ENCODE measurements at places on chromosomes 12 and 14.

GRCh38 chr12:1030779-1031178, 39.8 kb downstream of the ERC1 start:
- DNase-seq = no peak

DNA sequence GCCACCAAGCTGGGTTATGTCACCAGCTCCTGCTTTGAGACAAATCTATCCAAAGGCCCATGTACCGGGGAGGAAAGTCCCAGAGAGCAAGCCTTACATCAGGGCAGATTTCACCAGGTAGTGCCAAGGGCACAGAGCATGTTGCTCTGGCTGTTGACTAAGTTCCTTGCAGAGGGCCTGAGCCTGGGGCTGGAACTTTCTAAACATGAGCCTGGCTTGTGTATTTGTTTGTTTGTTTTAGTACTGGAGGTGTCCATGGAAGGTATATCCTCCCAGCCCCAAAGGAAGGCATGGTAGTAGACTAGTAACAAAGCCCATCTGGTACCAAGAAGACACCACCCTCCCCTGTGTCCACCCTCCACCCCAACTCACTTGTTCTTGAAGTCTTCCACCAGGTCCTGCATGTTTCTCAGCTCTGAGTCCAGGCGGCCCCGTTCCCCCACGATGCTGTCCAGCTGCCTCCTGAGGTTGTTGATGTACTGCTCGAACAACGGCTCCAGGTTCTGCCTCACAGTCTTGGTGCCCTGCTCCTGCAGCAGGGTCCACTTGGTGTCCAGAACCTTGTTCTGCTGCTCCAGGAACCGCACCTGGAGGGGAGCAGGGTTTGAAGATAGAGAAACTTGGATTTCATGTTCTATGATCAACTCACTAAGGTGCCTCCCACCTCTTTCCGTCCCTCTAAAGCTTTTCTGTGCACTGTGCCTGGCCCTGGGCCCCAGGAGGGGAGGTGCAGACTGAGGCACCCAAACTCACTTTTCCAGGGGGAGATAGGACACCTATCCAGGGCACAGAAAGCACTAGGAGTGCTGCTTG, 1.4 kb downstream of the KRT5 start:
- no peak for DNase-seq

DNA sequence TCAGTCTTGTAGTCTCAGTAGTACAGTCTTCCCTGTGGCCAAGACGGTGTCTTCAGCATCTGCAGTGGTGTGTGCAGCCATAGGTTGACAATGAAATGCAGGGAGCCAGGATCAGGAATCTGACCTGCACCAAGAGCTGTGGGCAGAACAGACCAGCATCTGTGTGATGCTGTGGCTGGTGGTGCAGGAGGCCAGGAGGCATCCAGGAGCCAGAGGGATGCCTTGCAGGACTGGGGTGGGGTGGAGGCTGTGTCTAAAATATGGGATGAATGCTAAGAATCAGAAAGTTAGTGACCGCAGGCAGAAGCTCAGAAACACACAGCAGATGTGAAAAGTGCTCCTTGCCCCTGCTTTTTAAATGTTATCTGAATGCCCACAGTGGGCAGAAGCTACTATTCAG, 209.7 kb downstream of the CACNA1C start:
- DNase-seq = no peak

DNA sequence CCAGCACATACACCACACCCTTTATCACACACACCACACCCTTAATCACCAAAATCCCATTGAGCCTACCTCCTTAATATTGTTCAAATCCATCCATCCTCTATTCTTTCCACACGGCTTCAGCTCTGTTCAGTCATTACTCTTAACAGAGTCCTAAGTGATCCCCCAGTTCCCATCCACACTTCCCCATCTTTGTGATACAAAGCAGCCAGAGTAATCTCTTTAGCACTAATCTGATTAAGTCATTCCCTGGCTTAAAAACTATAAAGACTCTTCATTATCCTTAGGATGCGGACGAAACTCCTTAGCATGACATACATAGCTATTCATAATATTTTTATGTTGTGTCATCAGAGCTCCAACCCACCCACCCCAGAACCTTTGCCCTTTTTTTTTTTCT, 14.7 kb upstream of the MFAP5 start:
- DNase-seq = no peak

- no peak for DNase-seq
These were observed 25.7 kb downstream of the PMCH start for GRCh38 chr12:102171951-102172350.

DNA sequence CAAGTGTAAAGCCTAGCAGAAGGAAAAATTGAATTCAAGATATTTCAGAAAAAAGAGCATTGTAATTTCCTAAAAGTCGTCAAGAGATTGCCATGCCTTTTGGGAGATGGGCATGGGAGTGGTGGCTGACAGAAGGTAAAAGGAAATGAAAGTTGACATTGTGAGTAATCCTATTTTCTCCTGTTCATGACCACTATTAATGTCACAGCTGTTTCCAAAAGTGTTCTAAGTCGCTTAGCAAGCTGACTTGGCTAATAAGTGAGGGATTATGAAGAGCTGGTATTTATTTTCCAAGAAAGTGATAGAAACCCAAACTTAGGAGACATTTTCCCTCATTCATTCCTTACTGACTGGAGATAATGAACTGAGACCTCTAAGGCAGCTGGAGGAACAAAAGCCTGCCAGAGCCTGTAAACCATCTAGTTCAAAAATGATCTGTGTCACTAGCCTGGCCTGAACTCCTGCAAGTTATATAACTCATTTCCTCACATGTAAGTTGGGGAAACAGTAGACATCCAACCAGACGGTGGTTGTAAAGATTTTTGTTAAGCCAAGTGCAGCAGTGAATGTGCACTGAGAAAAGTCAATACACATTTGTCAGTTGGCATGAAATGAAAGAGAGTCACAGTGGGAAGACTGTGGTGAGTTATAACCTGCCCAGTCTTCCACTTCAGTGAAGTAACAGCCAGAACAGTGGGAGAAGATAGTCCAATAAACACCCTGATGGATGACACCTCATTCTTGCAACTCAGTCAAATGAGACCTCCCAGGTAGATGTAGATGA, 75.8 kb downstream of the DIO2 start:
- no peak for DNase-seq

DNA sequence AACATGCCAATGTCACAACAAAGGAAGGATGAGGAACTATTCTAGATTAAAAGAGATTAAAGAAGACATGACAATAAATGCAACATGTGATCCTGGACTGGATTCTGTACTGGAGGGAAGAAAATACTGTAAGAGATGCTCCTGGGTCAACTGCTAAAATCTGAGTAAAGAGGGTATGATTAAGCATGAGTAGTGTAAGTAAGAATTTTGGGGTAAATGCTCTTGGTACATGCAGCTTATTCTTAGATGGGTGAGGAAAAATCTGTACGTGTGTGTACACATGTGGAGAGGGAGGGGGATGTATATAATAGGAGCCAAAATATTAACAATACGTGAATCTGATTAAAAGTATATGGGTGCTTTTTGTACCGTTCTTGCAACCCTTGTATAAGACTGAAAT, 66.0 kb downstream of the CDC42BPB start:
- DNase-seq = no peak

GRCh38 chr12:79983986-79984620, 49.2 kb upstream of the PPP1R12A start:
- no peak for DNase-seq

- DNase-seq = no peak
These were observed 35.7 kb downstream of the HIGD1C start for GRCh38 chr12:50988051-50988450.

DNA sequence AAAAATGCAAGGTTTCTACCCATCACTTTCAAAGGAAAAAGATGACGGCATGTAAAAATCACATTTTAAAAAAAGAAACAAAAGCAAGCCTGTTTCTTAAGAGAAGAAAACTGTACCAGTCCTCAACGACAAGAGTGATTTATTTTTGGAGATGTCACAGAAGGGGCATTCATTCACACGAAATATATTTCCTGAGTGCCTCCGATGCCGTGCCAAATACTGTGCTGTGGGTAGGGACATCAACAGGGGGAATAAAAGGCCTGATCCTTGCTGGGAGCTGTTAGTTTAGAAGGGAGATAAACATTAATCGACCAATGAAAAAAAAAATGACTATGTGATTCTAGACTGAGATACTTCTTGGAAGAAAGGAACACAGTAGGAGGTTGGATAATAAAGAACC, 297.5 kb upstream of the SOX5 start:
- DNase-seq = no peak

- no peak for DNase-seq
These were observed 11.6 kb downstream of the CAPZA3 start for GRCh38 chr12:18749386-18749957.

DNA sequence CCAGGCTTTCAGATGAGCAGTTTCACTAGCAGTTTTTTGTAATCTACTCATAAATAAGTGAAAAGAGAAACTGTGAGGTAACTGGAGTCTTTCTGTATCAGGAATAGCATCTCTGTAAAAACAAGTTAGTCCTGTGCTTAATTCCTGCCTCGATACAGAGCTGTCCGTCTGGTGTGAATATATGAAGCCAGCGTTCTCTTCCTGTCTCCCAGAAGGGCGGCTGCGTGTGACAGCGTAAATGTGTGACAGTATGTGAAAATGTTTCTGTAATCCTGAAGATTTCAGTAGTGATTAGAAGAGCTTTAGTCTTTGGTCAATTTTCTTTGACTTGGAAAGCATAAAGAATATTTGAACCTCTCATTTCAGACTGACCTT, 150.3 kb downstream of the FBXL14 start:
- no peak for DNase-seq

DNA sequence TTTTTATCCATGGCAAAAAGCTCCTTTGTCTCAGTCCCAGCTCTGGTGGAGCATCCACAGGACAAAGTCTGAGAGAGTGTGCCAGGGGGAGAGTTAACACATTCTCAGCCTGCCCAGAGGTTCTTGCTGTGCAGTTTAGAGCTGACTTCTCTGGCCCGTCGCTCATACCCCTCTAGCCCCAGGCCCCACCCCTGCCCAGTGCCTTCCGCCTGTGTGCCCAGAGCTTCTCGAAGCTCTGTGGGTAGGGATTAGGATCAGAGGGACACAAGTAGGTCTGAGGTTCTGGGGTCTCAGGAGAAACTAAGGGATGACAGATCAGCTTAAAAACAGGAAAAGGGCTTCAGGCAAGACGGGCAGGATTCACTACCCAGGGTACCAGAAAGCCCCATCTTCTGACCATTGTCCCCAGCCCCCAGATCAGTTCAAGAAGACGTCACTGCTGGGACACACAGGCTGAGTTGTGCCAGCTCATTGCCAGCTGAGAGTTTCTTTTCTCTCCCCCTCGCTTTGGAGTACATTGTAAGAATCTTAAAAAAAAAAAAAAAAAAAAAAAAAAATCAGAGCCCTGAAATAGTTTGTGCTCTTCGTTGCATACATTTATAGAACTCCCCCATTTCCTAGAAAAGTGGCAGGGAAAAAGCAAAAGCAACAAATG, 127.0 kb downstream of the GCH1 start:
- no peak for DNase-seq

- DNase-seq = no peak
These were observed 74.4 kb upstream of the ANO4 start for GRCh38 chr12:100720016-100720654.

- DNase-seq = no peak
These were observed 71.1 kb upstream of the SYT1 start for GRCh38 chr12:78793491-78793890.

GRCh38 chr12:76173756-76174155, 89.3 kb upstream of the NAP1L1 start:
- DNase-seq = no peak

- no peak for DNase-seq
These were observed 149.9 kb downstream of the KIF26A start for GRCh38 chr14:104288272-104288671.

- no peak for DNase-seq
These were observed 30.6 kb upstream of the LMO3 start for GRCh38 chr12:16636435-16637055.

DNA sequence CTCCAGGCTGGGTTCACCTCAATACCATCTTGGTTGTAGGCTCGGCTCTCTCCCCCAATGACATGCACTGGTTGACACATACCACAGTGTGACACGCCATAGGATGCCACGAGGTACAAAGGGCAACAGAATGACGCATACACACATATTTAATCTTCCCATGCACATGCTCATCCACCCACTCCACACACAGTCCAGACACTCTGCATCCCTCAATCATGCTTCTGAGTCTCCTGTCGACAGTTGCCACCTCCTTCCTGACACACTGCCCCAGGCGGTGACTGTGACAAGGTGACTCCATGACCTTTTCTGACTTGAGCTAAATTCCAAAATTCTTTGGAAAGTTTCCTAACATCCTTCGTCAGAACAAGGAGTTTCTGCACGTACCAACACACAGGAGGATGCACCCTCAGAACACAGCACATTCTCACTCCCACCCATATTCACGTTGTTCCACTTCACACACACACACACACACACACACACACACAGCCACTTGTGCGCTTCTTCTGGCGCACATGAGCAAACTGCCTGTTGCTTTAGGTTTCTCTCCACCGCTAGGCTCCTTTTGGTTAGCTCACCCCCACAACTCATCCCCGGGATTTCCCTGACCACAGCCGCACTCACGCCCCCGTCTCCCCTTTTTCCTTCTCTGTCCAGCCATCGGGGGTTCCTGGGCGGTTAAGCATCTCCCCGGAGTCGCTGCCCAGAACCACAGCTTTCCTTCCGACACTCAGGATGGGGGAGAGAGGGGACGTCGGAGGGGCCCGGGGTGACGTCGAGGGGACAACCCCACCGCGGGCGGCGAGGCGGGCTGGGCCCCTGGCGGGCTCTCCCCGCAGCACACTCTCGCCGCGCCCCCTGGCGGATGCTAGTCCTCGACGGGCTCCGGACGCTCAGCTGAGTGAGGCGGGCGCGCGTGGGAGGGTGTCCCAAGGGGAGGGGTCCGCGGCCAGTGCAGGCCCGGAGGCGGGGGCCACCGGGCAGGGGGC, 536 bp upstream of the WNT1 start:
- DNase-seq = no peak

DNA sequence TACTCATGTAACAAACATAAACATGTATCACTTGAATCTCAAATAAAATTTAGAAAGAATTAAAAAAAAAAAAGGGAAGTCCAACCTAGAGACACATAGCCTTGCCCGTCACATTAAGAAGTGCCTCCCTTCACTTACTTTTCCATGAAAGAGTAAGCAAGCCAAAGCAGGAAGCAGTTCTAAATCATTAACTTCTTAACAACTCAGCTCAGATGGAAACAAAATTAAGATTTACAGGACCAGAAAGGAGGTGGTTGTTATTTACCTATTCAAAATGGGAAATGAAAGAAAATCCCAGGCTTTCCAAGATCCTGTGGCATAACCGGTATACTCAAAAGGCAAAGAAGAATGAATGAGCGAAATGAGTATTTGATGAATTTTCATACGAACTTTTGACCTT, 258.6 kb upstream of the DCN start:
- DNase-seq = no peak

DNA sequence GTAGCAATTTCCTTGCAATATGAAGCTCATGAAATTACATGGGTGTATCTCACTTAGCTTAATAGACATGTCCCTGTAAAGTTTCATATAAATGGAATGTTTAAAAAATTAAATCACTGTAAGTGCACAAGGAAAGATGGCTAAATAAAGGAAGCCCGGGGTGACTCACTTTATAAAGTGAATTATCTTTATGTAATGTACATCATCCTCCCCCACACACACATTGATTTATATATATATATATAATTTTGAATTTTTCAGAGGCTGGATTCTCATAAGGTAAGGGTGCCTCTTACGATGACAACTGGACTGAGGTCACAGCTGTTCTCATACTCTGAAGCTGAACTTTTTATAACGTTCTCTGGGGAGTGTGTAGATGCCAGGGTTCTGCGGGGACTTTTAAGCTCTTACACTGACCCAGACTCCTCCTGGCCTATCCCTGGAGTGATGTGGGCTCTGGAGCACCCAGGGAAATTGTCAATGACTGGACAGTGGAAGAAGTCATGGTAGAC, 108.7 kb upstream of the HIF1A start:
- DNase-seq = no peak
